NCI-H446 treated with DMSO at 0.1 percent for 48 hours (cell line): ENCODE measurements at places on chromosomes 11 and 22.

GRCh38 chr22:23555118-23555517 is 25.0 kb downstream of the IGLL1 start:
- no peak for DNase-seq

- no peak for DNase-seq
Observed at GRCh38 chr22:39298241-39298987, 21.0 kb downstream of the RPL3 start.

GRCh38 chr11:1765871-1766718 is 2.4 kb upstream of the CTSD start:
- no peak for DNase-seq

- no peak for DNase-seq
Observed at GRCh38 chr22:49506010-49506400, 321.7 kb downstream of the BRD1 start.

GRCh38 chr11:61718621-61719302 is 33.7 kb upstream of the MYRF start:
- peak; percentile 38 for DNase-seq

GRCh38 chr11:70650075-70650909 is 252.0 kb downstream of the CTTN start:
- DNase-seq = no peak

- no peak for DNase-seq
Observed at GRCh38 chr11:17853280-17853679, 118.7 kb downstream of the KCNC1 start.

GRCh38 chr11:30617762-30618161 is 31.6 kb upstream of the MPPED2 start:
- DNase-seq = no peak

DNA sequence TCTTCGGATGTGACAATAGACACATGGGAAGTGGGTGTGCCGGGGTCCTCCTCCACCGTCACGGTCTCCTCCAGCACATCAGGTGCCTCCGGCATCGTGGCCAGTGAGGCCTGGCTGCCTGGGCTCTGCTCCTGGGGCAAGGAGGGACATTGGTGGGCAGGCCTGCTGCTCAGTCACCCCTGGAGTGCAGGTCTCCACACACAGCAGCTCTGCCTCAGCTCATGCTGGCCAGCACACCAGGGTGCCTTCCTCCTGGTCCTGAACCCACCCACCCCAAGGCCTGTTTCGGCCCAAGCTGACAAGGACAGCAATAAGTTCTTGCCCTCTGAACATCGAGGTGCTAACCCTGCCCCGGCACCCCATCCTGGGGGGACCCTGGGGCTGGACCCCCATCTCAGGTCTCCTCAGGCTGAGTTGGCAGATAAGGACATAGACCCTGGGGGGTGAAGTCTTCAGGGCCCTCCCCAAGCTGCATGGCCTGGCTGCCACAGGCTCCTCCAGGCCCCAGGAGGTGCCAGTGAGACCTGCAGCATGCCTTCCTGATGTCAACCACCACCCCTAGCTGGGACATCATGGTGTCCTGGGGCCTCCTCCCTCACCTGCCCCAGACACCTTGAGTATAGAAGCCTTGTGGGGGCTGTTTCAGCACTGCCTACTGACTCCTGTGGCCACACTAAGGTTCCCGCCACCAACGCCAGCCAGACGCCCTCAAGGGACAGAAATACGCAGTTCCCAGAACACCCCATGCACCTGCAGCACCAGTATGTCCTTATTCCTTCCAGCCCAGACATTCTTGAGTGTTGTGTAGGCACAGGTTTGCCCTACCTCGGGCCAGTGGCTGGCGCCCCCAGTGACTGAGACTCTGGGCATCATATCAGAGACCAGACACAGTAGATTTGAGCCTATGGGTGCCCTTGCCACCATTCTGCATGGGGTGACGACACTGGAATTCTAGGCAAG is 34.4 kb downstream of the ARVCF start:
- DNase-seq = no peak

- no peak for DNase-seq
Observed at GRCh38 chr11:130908770-130909625, 7.3 kb downstream of the SNX19 start.

DNA sequence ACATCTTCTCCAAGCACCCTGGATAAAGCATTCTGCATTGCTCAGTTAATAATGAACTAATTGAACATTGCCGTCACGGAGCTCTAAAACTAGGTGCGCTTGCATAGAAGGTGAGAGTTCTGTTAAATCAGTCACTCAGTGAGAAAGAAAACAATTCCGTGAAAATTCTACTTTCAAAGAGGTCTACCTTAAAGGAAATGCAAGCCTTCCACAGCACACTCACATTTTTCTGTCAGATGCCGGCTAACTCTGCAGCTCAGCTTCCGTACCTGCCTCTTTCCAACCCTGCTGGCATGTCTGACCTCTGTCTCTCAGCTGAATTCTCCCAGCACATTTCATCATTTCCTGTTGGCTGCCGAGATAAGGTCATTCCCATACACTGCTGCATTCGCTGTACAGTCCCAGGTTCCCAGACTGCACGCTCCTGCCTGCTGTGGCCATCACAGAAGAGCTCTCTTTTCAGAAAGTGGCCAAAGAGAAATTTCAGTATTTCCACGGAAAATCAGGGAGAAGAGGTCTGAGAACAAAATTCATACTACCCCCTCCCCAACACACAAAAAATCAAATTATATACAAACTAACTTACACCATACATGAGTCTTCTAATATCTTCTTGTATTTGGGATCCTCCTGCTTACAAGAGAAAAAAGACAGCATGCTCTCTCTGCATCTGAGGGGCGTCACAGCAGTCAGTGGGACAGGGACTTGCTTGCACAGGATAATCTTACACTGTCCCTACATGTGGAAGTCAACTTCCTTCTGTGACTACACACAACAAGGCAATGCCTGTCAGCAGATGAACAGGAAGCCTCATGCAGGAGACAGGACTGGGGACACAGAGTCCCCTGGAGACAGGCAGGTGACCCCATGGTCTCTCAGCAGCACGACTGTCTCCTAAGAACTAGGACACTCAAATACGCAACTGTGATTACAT is 55.1 kb downstream of the PACSIN2 start:
- no peak for DNase-seq

GRCh38 chr22:41092847-41093411 is 537 bp downstream of the EP300 start:
- no peak for DNase-seq

DNA sequence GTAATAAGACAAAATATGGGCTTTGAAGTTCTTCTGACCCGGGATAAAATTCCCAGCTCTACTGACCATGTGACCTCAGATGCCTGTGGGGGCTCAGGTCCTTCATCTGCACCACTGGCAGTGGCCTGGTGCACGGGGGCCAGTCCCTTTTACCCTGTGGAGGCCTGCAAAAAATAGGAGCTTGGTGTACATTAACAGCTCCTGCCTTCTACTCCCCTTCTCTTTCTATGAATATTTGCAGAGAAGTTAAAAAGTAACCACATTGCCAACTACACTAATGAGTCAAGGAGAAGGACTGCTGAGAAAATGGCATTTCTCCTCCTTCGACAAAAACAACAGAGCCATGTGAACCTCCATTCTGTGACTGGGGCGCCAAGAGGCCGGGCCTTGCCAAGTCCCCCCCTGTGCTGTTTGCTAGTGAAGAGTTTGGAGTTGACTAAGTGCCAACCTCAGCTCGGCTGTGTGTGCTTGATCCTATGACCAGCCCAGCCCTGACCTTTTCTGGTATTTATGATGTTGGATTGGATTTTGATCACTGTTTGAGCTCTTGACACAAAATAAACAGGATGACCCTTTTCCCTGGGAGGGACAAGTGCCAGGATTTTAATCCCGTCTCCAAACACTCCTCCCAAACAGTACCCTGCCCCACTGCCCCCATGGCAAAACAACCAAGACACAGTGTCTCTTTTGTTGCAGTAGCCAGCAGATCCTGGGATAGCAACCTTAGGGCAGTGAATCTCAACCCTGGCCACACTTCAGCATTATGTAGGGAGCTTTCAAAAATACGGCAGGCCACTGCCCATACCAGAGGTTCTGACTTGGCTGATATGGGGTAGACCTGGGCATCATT is 380.1 kb downstream of the LARGE1 start:
- DNase-seq = no peak

DNA sequence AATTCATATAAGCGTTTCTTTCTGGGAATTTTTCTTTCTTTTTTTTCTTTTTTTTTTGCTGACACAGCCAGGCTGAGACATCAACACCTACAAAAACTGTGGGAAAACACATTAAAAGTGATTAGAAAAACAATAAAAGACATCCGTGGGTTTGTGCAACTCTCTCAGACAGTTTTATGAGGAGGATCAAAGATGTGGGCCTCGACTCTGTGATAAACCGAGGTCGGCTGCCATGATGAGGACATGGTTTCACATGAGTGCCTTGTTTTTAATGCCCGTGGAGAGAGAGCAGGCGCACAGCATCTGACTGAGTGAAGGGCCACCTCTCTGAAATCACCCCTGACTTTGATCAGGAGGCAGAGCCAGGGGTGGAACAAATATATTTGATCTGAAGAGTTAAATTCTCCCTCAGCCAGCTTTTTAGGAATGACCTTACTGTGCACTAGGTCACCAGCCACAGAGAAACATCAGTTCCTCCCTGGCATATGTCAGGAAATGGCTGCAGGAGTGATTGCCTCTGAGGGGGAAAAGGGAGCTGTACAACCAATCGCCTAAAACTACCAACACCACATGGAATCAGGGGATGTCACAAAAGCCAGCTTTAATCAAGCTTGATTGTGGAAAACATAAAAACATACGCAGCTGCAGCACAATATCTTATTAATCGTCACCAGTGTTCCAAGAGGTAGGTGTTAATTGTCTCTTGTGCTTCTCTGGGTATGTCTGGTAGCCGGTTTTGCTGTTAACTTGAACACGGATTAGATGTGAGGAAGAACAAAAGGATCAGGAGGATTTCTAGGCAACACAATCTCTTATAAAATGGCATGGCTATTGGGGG is 164.7 kb downstream of the MAML2 start:
- DNase-seq = no peak

GRCh38 chr11:83035070-83035854 is 36.4 kb downstream of the RAB30 start:
- DNase-seq = no peak

GRCh38 chr11:65894034-65894591 is 3.6 kb downstream of the CCDC85B start:
- DNase-seq = no peak

GRCh38 chr11:126874276-126874675 is 126.3 kb downstream of the KIRREL3 start:
- DNase-seq = no peak

- DNase-seq = no peak
Observed at GRCh38 chr11:93484716-93485115, 58.5 kb downstream of the SMCO4 start.
